ENCODE measurements at places on chromosomes 16 and 17.

DNA sequence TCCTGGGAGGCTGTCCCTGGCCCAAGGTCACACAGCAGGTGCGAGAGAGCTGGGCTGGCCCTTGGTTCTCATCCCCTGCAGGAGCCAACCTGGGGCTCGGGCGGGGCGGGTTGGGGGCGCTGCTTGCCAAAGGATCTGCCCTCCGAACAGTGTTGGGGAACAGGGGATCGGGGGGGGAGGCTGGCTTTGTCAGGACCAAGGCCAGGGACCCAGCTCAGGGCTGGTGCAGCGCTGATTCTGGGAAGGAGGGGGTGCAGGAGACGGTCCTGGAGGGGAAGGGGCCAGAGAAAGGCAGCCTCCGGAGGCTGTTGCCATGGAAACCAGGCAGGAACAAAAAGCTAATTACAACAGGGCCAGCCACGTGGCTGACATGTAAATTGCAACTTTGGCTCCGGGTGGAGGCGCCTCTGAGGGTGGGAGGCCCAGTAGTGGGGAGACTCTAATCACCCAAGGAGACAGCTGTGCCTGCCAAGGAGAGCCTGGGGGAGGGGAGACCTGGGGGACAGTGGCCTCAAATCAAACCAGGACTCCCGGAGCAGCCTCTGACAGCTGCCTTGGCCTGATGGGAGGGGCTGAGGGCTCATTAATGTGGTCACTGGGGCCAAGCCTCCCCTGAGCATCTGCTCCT lies 1.3 kb downstream of the TUBB3 start:
- DNase-seq = peak; percentile 66

GRCh38 chr17:75356260-75356937 lies 49.1 kb downstream of the GRB2 start:
- DNase-seq = no peak

DNA sequence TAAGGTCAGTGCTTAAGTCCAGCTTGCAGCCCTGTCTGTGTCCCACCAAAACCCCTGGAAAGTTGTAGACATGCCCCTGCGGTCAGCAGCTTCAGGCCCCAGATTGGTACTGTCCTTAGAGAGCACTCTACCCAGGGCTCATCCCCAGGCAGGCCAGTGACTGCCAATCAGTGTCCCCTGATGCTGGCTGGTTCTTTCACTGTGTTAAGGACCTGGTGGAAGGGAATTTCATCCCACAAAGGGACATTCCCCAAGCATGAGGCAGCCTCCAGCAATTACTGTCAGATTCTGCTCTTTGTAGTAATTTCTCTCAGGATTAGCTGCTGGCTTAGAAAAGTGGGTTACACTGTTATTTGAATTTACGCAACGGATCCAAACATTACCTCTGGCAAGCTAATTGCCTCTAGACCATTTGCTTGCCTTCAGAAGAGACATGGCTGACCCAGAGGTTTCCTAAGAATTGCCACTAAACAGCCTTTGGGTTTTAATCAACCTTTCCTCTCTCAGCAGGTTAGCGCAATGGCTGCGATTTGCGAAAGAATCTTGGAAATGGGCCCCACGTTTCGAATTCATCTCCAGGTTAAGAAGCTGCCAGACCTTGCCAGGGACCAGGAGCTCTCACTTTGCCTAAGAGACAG lies 5.9 kb downstream of the IRX6 start:
- DNase-seq = no peak

GRCh38 chr17:21005367-21005766 lies 37.4 kb downstream of the USP22 start:
- no peak for DNase-seq

Measured in substantia nigra (tissue), 51 donors.